ENCODE measurements at places on chromosomes 16 and 17.

DNA sequence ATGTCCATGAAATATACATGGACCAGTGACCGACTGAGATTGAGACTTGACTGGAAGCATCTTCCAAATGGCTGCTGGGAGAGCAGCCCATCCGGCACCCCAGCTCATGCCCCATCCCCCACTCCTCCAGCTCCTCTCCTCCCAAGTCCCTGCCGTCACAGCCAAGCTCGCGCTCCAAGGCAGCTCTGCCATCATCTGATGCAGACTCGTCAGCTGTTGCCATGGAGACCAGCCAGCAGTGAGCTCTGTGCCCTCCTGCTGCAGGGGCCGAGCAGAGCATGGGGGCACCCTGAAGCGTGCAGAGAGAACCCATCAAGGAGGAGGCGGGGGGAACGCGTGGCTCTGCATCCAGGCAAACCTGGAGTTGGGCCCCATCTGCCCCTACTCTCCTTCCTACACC is 74.5 kb upstream of the TNRC6C start:
- DNase-seq, result peak; percentile 62

DNA sequence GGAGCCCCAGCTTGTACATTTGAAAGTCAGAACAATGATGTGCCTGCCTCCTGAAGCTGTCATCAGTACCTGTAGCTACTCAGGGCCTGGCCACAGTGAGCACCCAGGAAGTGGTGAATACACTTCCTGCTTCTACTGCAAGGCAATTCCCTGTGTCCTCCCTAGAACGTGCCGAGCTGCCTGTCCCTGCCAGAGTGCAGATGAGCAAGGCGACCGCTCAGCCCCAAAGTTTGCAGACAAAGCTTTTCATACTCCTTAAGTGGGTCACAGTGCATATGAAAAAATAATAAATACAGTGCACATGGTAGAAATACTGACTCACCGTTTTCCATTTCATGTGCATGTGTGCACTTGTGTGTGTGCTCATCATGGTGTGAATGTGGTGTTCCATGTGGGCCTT is 77.3 kb downstream of the MPRIP start:
- DNase-seq, result peak; percentile 41

GRCh38 chr17:60161598-60162330 is 12.0 kb downstream of the CA4 start:
- no peak for DNase-seq

DNA sequence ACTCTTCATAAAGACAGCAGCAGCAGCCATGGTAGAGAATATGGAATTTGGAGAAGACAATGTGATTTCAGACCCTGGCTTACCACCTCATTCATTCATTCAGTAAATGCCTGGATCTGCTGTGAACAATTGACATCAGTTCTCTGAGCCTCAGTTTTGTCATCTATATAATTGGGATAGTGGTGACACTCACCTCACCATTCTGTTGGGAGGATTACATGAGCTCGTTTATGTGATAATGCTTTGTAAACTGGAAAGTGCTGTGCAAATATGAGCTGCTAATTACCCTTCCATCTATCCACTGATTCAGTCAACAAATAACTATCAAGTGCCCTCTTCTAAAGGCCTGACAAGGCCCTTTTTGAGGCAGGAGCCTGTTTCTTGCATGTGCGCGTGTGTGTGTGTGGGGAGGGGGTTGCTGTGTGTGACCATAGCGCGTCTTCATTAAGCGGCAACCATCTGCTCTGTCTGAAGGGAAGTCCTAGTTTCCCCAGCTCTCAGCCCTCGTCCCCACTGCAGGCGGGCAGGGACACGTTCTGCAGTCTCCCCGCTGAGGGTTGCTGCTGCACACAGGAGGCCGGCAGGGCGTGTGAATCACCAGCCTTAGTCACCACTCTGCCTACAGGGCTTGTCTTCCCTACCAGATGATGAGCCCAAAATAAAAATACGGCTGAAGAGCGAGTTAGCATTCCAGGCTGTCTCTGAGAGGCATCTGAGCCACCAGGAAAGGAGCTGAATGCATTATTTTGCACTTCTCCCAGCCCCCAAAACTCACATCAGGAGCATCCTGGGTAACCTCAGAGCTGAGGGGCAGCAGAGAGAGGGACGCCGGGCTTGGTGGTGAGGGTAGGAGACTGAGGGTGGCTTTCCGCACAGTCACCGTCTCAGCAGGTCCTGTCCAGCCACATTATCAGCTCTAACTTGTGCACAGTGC is 19.9 kb downstream of the ARL4D start:
- no peak for DNase-seq

DNA sequence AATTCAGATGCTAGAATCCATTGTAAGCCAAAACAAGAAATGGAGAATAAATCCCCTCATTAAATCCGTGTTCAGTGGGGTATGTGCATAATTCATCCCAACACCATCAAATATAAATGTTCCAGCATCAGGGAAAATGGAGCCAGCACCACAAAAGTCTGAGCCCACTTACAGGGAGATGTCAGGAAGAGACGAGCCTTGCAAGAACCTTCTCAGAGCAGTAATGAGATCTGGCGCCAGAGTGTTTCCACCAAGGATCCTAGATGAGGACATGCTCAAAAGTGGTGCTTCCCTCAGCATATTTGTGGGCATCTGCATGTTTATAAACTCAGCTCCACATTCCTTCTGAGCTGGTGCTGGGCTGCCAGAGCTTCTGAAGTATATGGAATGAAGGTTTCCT is 541.9 kb upstream of the C16orf82 start:
- no peak for DNase-seq

GRCh38 chr17:7444682-7445618 is at the start of gene CHRNB1:
Gene CHRNB1, plus strand, starts transcription at chr17:7445061. Its CDS starts 67 bp downstream, at chr17:7445128.
- no peak for DNase-seq

DNA sequence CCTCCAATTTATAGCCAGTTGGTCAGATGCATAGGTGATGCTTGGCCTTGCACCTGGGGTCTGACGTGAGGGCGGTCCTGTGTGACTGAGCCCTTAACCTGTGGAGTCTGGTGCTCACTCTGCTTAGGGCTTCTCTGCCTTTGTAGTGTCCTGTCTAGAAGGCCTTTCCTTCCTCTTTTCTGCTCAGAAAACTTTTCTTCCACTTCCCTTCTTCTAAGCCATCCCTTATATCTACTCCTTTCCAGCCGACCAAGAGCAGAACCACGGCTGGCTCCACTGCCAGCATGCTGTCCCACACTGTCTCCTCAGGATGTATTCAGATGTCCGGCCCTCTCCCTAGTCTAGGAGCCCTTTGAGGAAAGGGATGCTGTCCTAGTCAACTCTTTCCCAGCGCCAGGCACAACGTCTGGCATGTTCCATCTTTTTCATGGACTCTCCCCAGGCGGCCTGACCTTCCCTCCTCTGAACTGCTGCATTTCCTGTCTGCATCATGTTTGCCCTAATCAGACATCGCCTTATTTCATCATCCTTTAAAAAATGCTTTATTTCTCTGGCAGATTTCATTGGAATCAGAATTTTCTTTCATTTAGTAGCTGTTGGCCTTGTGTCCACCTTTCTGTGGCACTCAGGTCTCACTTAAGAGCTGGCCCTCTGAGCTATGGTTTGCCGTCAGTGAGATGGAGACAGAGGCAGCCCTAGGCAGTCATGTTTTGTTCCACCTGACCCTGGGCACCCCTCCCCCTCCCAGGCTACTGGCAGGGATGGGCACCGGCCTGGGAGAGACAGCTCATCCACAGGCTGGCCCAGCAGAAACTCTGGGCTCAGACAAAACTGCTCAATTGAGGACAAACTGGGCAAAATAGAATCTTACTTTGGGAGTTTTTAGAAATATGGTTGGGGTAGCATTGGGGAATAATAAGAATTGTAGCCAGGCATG is 15.5 kb upstream of the BRCA1 start:
- DNase-seq, result no peak

DNA sequence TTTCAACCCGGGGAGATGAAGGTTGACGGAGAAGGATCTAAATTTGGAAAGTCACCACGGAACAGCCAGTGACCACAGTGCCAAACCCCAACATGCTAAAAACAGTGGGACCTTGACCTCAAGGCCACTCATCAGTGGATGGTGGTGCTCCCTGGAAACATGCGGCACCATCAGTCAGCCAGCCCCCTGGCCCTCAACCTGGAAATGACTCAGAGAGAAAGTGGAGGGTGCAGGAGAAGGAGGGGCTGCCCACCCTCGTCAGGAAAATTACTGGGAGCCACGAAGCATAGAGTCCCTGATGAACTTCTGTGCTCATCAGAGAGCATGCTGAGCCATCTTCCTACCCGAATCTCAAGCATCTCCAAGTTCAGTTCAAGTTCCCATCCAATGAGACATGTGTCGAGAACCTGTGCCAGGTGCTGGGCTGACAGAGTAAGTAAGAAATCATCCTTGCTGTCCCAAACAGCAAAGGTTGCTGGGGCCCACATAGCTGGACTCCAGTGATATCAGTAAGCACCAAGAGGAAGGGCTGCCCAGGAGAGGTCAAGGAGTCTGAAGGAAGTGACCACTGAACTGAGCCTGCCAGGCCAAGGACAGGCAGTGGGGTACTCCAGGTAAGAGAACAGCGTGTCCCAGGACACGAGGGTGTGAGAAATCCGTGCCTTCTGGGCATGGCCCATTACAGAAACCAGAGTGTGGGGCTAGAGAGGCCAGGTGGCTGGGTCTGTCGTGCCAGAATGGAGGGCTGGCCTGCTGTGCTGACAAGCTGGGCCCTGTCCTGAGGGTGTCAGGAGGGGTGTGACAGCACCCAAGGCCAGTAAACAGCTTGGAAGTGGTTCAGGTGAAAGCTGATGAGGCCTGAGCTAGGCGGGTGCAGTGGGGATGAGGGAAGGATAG is 5.2 kb downstream of the PECAM1 start:
- peak; percentile 72 for DNase-seq

DNA sequence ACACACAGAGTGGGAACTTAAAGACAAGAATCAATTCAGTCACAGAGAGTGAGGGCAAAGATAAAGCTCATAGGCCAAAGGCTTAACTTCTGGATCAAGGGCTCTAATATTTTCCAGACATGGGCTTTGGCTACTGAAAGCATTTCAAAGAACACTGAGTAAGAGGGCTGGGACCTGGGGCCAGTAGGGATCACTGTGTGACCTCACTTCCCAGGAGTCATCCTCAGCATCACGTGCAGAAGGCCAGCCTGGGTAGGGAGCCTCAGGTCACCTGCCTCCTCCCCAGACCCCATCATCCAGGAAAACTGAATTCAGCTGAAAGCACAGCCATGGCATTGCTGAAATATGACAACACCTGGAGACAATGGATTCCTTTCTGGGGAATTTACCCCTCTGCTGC is 163.5 kb downstream of the RAB11FIP4 start:
- no peak for DNase-seq

GRCh38 chr17:44326861-44327444 is 2.3 kb upstream of the SLC25A39 start:
- peak; percentile 93 for DNase-seq

DNA sequence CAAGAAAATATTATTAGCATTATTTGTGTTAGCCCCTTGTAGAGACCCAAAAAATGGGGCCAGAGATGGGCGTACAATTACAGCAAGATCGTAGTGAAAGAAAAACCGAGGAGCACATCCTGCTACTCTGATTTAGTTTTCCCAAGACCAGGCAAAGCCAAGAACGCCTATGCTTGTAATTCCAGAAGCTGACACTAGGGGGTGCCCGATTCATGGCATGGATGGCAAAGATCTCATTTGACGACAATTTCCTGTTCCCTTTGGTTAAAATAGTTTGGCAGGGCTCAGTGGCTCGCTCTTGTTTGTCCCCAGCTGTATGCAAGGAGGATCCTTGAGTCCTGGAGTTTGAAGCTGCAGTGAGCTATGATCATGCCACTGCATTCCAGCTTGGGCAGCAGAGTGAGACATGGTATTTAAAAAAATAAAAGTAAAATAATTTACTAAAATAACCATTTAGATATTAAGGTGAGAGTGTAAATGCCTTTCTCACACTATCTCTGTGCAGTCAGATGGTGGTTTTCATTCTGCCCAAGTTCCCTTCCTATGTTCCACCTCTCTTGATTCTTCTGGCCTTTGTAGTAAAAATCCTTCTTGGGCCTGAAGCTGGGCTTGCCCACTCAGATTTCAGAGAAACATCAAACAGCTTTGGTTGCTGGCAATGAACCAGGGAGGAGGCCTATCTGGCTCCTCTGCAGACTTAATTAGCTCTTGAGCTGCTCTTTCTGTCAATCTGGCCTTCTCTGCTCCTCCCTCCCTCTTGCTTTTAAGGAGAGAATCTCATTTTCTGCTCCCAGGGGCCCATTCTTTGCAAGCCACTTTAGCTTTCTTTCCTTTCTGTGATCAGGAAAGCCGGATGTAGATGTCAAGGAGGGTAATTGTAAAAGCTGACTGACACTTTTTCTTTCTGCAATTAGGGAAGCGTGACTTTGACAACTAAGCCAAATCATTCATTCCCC is 31.2 kb downstream of the TMEM238L start:
- DNase-seq, result peak; percentile 4

GRCh38 chr17:50421308-50422051 is 4.5 kb upstream of the ACSF2 start:
- DNase-seq, result no peak

GRCh38 chr16:287298-287811 is 4.4 kb downstream of the PDIA2 start:
- no peak for DNase-seq

GRCh38 chr17:83091257-83092141 is 12.1 kb downstream of the METRNL start:
- no peak for DNase-seq

GRCh38 chr17:1123393-1123831 is 56.4 kb downstream of the ABR start:
- DNase-seq, result no peak

DNA sequence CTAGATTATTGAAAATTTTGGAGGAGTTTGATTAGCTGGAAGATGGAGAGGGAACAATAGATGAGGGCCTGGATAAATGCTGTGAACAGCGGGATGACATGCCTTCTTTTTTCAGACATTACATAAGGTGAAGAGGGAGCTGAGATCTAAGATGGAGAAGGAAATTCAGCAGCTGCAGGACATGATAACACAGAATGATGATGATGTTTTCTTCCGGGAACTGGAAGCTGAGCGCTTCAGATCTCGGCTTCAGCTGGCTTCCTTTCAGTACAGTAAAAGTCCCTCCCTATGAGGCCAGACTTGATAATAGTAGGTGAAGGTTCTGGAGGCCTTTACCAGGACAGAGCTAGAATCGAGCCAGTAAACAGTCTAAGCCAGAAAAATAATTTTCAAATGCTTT is 30.7 kb downstream of the CEP95 start:
- DNase-seq, result no peak

DNA sequence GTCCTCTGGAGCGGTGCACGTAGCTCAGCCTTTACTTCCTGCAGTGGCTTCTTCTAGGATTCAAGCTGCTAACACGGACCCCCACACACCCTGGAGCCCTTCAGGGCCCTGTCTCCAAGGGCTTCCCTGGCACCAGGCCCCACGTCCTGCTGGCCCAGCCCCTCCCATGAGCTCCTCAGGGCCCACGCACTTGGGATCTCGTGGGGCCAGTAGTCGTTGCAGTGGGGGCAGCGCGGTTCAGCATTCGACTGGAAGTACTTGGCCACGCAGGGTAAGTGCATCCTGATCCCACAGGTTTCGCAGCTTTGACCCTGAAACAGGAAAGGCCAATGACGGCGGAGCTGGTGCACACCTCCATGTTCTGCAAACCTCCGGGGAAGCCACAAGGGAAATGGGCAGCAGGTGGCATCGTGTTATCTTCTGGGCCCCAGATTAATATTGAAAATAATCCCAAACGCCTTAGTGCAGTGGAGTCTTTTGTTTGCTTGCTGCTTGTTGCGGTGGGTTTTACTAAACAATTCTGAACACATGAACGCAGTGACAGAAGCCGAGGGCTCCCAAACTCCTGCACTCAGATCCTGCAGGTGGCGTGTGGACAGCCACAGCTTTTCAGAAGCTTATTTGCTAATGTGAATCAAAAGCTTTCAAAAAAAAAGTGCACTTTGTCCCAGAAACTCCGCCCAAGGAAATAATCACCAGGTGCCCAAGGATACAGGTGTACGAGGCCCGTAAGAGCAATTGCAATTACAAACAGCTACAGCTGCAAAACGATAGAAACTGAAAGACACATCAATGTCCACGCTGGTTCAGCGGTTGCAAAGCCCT is 22.4 kb downstream of the KDM8 start:
- no peak for DNase-seq
